ENCODE measurements at places on chromosomes 6 and 20.

GRCh38 chr6:7939864-7940228, 29.3 kb upstream of the TXNDC5 start:
- no peak for DNase-seq

- DNase-seq = no peak
Measured at GRCh38 chr20:39090906-39091305, 128.8 kb downstream of the DHX35 start.

GRCh38 chr20:50982363-50982762, 23.7 kb downstream of the MOCS3 start:
- no peak for DNase-seq

- DNase-seq = no peak
Measured at GRCh38 chr6:9370480-9370879, 935.1 kb upstream of the SLC35B3 start.

- no peak for DNase-seq
Measured at GRCh38 chr20:8260837-8261251, 128.8 kb downstream of the PLCB1 start.

- no peak for DNase-seq
Measured at GRCh38 chr6:139144490-139145085, 9.7 kb downstream of the HECA start.
